ENCODE measurements at places on chromosomes 11 and 22.

DNA sequence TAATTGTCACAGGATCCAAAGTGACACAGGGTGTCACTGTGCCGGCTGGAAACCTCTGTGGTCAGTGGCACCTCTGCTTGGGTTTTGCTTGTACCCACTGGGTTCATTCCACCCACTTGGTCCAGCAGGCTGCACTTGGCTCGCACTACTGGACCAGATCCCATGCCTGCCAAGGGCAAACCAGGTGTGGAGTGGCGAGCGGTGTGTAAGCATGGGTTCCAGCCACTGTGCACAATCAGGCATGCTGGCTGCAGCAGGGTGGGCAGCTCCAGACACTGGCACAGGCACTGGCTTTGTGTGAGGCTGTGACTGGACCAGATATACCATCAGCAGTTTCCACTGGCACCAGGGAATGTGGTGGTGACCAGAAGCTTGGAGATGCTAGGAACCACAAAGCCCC lies 261.4 kb downstream of the KCNA4 start:
- DNase-seq: no peak

GRCh38 chr11:130434521-130435223 lies 6.3 kb upstream of the ADAMTS8 start:
- DNase-seq: peak; percentile 78

- DNase-seq: no peak
These were observed 19.3 kb downstream of the MOB2 start for GRCh38 chr11:1467270-1467669.

DNA sequence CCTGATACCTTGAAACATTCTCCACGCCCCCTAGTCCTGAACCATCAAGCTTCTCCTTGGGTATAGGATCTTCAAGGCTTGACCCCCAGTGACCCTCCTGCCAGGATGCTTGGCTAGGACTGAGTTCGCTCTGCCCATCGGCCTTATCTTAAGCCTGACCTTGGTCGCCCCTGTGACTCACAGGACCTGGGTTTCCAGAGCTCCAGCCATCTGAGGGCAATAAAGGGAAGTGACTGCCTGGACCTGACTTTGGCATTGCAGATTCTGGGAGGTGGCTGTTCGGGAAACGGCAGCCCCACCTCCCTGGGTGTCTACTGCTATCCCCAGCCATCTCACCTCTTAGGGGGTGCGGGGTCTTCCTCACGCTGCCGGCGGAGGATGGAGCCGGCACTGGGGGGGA lies 15.4 kb downstream of the CARD10 start:
- no peak for DNase-seq

GRCh38 chr11:134878785-134879184 lies 466.7 kb upstream of the B3GAT1 start:
- no peak for DNase-seq

- no peak for DNase-seq
These were observed 42.5 kb upstream of the SMIM38 start for GRCh38 chr11:69113226-69113625.

DNA sequence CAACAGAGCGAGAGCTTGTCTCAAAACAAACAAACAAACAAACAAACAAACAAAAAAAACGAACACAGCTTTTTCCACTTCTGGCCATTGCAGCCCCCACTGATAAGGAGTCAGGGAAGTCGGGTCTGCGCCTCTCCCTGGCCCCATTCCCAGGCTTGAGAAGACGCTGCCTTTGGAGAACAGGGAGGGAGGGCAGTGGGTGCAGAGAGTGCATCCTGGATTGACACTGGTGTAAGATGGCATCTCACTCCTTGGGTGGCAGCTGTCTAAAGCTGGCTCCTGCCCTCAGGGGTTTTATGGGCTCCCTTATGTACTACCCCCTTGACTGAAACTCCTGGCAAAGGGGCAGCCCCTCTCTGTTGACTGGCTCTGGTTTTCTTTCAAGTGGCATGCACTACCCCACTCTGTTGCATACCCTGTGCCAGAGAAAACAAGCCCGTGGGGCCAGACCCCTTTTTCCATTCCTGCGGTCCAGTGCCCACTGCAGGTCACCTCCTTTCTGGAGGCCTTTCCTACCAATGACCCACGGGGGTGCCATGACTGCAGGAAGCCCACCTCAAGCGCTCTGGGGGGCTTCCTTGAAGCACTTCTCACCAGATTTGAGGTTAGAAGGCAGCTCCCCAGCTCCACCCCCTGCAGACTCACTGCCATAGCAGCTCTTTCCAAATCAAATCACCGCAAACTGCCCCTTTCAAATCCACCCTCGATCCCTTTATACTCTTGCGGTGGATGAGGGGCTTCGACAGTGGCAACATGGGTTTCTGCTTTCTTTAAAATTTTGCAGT lies 12.7 kb downstream of the DRAP1 start:
- DNase-seq: no peak

DNA sequence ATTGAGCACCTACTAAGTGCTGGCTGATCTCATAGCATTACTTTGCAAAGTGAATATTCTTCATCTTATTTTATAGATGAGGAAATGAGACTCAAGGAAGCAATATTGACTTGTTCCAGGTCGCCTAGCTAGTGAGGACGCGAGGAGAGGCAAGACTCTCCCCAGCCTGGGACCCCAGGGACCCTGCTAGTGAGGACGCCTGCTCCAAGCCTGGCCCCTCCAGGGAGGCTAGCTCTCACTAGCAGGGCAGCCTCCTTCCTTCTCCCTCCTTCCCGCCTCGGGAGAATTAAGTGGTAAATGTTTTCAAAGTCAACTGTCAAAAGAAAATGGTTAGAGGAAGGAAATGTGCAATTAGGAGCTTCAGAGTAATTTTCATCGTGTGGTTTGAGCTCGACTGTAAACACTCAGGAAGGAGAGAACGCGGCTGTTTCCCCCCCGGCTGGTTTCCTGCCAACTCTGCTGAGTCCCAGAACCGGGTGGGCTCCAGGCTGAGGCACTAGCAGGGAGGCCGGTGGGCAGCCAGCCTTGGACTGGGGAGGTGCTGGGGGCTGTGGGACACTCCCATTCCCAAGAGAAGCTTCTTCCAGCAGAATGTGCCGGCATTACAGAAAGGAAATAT lies 17.9 kb downstream of the MYEOV start:
- DNase-seq: no peak

GRCh38 chr22:19941365-19942082 lies at the start of the genes COMT and TXNRD2:
Gene COMT, plus strand, starts transcription at chr22:19941772. Its CDS starts 20,755 bp downstream, at chr22:19962527.
Gene TXNRD2, minus strand, starts transcription at chr22:19941818. Its CDS starts 15 bp downstream, at chr22:19941803.
- DNase-seq: no peak

GRCh38 chr11:102121329-102121728 lies 11.1 kb downstream of the YAP1 start:
- DNase-seq: no peak

DNA sequence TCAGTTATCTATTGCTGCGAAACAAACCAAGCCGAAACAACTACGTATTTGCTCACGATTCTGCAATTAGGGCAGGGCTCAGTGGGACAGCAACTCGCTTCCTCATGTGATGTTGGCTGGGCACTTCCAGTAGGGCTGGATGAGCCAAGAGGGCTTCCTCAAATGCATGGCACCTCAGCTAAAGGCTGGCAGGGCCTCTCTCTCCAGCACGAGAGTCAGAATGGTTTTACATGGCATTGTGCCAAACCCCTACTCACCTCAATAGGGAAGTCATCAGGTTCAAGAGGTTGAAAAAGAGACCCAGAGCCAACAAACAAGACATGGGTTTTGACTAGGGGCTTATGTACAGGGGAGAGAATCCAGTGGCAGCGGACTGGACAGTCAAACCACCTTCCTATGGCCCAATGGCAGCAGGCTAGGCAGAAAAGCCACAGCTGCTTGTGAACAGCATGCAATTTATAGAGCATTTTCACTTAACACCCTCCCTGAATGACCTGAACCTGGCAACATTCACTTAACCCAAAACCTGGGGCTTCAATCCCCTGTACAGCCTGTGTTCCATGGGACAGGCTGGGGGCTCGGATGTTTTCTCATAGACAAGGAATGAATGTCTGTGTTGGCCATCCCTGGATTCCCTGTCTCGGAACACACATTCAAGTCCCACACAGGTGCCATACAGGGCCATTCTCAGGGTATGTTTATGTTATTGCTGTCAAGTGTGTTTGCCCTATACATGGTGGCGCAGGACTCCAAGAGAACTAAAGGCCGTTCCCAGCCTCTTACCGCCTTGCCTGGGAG lies 154.2 kb upstream of the NAV2 start:
- DNase-seq: no peak

GRCh38 chr11:7688238-7688826 lies 15.0 kb upstream of the CYB5R2 start:
- no peak for DNase-seq

- DNase-seq: no peak
These were observed 996.5 kb downstream of the OPCML start for GRCh38 chr11:132535830-132536229.

GRCh38 chr11:76315182-76315853 lies 65.6 kb downstream of the THAP12 start:
- no peak for DNase-seq
